ENCODE measurements at places on chromosomes 13 and 19.
A peak's percentile ranks its signal among the peaks of the same experiment; 100 is the strongest.

DNA sequence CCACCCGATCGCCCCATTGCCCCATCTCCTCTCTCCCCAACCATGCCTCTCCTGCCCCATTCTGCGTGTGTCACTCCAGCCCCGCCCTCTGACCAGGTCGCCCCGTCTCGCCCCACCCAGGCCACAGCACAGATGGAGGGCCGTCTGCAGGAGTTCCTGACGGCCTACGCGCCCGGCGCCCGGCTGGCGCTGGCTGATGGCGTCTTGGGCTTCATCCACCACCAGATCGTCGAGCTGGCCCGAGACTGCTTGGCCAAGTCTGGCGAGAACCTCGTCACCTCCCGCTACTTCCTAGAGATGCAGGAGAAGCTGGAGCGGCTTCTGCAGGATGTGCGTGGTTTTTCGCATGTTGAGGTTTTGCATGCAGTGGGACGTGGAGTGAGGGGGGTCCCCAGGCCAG lies 26.2 kb downstream of the MAST3 start:
- DNase-seq = no peak

GRCh38 chr19:42555317-42555716 lies 27.0 kb upstream of the CEACAM1 start:
- no peak for DNase-seq

- DNase-seq = no peak
Measured at GRCh38 chr19:39738814-39739213, 985 bp upstream of the CLC start.

DNA sequence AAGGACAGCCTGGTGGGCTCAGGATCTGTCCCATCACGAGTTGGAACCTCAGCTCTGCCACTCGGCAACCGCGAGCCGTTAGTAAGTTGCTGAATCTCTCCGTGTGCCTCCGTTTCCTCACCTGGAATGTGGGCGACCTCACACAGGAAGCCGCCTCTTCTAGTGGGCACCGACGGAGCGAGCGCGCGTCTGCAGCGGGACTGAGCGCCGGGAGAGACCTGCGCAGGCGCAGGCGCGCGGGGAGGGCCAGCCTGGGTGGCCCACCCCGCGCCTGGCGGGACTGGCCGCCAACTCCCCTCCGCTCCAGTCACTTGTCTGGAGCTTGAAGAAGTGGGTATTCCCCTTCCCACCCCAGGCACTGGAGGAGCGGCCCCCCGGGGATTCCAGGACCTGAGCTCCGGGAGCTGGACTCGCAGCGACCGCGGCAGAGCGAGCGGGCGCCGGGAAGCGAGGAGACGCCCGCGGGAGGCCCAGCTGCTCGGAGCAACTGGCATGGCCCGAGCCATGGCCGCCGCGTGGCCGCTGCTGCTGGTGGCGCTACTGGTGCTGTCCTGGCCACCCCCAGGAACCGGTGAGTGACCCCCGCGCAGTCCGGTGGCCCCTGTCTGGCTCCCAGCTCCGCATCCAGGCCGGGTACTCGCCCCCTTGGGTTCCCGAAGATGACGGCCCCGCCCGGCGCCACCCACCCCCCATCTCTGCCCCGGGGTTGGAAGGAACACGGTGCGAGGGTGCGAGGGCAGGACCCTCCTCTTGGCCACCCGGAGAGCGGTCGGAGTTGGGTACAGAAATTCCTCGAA lies at the start of gene PVR:
PVR (plus strand) TSS at position 306 of the 797 bp plus-strand sequence; CDS start at position 493, 187 bp downstream.
- no peak for DNase-seq

GRCh38 chr13:85497652-85498051 lies 301.6 kb downstream of the SLITRK6 start:
- DNase-seq = no peak

DNA sequence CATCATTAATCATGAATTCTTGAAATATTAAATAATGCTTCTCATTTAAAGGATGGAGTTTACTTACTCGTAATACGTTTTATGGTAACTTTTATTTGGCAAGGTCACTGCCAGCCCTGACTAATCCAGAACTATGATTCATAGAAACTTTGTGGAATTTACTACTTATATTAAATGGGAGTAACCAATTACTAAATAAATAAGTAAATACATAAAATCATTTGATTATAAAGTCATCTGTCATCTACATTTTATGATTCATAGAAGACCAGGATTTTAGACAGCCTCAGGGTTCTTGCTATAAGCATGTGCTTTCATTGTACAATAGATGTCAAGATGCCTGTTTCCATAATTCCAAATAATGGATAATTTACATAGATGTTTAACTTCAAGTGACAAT lies 611.1 kb downstream of the TBC1D4 start:
- no peak for DNase-seq

DNA sequence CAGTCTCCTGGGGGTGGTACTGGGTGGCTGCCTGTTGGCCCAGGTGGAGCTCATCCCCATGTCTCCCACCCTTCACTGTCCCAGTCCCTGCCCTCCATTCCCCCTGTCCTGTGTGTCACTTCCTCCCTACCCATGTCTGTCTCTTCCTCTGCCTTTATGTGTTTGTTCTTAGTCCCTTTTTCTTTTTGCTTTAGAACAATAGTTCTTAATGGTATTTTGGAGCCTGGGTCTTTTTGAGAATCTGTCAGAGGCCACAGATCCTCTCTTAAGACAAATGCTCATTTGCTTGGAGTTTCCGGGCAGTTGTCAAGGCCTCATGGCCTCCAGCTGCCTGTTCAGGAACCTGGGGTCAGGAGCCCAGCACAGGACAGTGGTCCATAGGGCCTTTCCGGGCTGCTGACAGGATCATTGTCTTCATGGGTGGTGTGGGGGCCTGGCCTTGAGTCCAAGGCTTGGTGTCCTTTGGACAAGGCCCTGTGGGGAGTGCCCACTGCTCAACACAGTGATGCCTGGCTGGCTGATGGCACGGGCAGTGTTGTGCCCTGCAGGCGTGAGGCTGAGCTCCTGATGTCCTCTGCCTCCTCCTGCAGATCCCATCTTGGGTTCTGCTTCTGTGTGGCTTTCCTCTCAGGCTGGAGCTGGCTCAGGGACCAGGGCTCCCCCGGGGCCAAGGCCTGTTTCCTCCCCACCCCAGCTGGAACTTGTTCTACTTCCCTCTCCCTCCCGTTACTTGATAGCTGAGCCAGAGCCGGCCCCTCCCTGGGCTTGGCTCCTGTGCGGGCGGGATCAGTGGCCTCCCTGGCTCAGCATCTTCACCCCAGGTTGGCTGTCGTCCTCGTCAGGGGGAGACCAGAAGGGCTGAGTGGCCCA lies 3.5 kb downstream of the EGLN2 start:
- DNase-seq = no peak

DNA sequence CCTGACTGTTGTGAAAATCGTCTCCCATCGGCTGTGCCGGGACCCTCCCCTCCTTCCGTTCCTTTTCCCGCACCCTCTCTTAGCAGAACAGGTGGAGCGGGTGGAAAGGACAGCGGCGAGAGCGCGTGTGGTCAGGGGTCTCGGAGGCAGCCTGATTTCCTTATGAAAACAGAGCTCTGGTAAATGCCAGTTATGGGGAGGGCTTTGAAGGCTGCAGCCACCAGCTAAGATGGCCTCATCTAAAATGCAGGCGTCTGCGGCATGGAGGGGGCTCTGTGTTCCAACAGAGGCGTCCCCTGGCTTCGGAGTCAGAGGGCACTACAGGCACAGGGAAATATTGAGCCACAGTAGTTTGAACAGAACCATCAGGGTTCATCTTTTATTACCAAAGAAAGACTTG lies 93.8 kb upstream of the SOX1 start:
- no peak for DNase-seq

- DNase-seq = no peak
Measured at GRCh38 chr19:11478167-11479089, 2.4 kb downstream of the ELAVL3 start.

DNA sequence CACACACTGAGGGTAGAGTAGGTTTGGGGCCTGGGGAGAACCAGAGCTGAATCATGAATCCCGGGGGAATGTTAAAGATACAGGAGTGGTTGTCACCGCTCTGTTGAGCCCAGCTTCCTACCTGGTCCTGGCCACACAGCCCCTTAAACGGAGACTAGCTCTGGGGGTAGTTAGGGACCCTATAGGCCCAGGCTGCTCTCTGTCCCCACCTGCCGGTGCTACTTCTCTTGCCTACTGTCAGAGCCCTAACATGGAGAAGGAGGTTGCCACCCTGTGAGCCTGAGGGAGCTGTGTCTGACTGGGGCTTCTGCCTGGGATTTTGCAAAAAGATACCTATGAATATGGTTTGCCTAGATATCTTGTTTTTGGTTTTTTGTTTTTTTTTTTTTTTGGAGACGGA lies 36.6 kb upstream of the ZNF429 start:
- no peak for DNase-seq

GRCh38 chr19:10648360-10648759 lies 5.8 kb upstream of the ILF3 start:
- DNase-seq = no peak

GRCh38 chr19:32010071-32010470 lies 335.3 kb upstream of the ZNF507 start:
- no peak for DNase-seq

- no peak for DNase-seq
Measured at GRCh38 chr13:107458269-107458668, 757.1 kb downstream of the LIG4 start.

GRCh38 chr19:10270180-10270615 lies 722 bp upstream of the ICAM1 start:
- DNase-seq = peak; percentile 51

DNA sequence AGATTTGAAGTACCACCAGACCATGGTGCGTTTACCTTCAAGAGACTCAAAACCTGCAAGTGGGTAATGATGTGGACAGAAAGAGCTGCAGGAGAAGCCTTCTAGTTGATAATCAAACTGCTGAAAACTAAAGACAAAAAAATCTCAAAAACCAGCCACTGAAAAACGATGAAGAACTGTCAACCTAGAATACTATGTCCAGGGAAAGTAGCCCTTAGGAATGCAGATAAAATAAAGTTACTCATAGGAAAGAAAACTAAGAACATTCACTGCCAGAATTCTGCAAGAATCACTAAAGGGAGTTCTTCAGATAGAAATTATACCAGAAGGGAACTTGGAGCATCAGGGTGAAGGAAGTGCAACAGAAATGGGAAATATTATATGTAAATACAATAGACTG lies 5.3 kb downstream of the ZNF470 start:
- DNase-seq = no peak
